ENCODE measurements at places on chromosomes 16 and 17. TPM values are rescaled to one million over a fixed set of nuclear protein-coding genes. Genes with fewer than 3 reads are reported as not detected.

- no peak for DNase-seq
Observed at GRCh38 chr17:55660178-55660886, 62.3 kb downstream of the TMEM100 start.

- DNase-seq, result no peak
Observed at GRCh38 chr16:11901091-11901490, 14.7 kb downstream of the GSPT1 start.

CBX8 gene
- 4.1 TPM for polyA plus RNA-seq

DNA sequence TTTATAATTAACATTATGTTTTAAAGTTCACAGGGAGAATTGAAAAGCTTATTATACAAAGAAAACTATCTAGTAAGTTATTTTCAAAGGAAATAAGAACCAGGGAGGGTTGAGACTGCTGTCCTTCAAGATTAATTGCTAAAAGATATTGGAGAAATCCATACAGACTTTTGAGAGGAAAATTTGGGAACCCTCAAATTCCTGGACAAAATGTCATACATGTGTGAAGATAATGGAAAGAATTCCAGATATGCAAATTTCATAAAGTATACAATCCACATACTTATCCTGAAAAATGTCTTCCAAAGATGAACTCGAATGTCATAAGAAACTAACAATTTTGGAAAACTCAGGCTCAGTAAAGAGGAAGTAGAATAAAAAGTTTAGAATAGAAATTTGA, 213.8 kb downstream of the HS3ST3A1 start:
- DNase-seq, result no peak

DNA sequence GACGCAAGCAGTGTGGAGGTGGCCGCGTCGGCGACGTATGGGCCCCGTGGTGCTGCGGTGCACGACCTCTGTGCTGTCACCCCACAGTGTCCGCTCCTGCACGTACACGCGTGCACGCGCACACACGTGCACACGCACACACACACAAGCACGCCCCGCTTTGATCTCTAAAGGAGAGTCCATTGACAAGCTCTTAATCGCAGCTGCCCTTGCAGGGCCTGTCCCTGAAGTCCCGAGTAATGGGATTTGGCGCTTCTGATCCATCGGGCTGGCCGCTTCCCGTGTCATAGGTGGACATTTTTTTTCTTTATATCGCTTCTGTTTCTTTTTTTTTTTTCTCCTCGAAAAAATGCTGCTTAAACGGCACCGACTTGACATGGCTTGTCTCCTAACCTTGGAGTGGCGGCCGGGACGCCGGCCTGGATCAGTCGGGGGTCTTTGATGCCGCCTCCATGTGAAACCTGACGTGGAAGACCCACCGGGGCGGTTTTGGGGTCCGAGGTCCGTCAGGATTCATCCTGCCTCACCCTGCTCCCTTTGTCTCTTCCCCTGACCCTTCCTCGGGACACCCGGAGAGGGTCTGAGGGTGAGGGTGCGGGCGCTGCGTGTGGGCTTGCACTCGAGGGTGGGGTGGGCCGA, 8.3 kb upstream of the AXIN1 start:
- no peak for DNase-seq

GRCh38 chr17:39626171-39627046, at the start of gene PPP1R1B:
PPP1R1B (plus strand) TSS chr17:39626952; CDS start chr17:39627393, 441 bp downstream.
- DNase-seq, result no peak

DNA sequence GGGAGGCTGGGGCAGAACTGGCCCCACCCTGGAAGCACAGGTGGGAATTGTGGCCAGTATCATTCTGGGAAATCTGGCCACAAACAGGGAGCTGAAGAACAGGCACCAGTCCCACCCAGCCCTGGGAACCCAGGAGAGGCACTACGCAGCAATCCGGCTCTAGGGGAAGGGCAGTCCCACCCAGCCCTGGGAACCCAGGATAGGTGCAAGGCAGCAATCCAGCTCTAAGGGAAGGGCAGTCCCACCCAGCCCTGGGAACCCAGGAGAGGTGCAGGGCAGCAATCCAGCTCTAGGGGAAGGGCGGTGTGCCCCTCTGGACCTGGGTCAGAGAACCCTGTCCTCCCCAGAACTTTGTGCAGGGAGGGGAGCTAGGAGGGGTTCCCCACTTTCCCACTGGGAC, 7.1 kb downstream of the DRC3 start:
- DNase-seq, result no peak

DNA sequence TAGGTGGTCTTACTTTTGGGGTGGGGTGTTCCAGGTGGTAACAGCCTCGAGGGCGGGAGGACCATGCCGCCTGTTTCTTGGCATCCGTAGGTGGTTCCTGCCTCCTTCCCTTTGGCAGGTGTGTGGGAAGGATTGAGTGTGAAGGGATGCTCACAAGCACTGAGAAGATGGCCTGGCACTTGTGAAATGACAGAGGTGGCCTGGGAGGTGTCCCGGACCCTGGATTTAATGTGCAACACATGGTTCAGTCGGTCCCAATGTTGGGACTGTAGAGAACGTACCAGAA, 165.8 kb upstream of the FOXF1 start:
- DNase-seq, result no peak

GRCh38 chr16:30472328-30472942, at the start of gene ITGAL:
ITGAL (plus strand) TSS chr16:30472742; CDS start chr16:30472838, 96 bp downstream.
- DNase-seq, result peak; percentile 35

- no peak for DNase-seq
Observed at GRCh38 chr16:909281-910000, 61.3 kb downstream of the LMF1 start.

GRCh38 chr16:64919141-64919540, 202.7 kb downstream of the CDH11 start:
- no peak for DNase-seq

All from heart right ventricle (tissue), 16 donors.